ENCODE measurements at places on chromosomes 3 and 15. TPM values are rescaled to one million over a fixed set of nuclear protein-coding genes. Genes with fewer than 3 reads are reported as not detected.

GRIP2 gene
- 3.0 TPM for total RNA-seq

DNA sequence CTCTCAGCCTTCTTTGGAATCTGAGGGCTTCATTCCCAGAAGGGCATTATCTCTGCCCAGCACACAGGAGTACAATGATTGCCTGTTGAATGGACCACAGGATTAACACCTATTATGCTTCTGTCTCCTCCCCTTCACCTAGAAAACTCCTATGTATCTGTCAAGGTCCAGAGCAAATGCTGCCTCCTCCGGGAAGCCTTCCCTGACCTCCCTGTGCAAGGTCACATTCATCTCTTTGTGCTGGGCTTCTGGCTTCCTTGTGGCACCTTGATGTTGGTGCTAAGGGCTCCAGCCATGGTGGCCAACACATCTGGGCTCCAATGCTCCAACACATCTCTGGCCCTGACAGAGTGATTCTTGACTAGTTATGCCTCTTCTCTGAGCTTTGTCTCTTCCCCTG lies 49.9 kb upstream of the ATP2B2 start:
- no peak for DNase-seq

DNA sequence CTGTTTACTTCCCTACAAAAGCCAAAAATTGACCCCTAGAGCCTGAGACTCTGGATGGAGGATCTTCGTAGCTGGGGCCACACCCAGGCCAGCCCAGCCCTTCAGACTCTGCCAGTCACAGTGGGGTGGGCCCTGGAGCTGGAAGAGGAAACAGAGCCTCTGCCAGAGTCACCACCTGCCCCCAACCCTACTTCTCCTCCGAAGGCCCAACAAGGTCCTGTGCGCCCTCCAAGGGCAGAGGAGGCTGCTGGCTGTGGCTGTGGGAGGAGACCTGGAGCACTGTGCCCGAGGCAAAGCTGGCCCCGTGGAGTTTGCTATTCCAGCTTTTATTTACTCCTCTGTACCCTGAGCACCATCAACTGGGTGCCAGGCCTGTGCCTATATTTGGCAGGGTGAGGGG lies 19.0 kb downstream of the CISH start:
- DNase-seq: no peak

GRCh38 chr15:95772982-95773381 lies 557.5 kb upstream of the NR2F2 start:
- no peak for DNase-seq

- DNase-seq: peak; percentile 89
Measured at GRCh38 chr3:64484289-64484992, 203.4 kb downstream of the ADAMTS9 start.

- DNase-seq: no peak
Measured at GRCh38 chr15:59237924-59238331, 31.3 kb downstream of the LDHAL6B start.

- DNase-seq: no peak
Measured at GRCh38 chr3:146280864-146281263, 30.0 kb upstream of the PLSCR4 start.

- no peak for DNase-seq
Measured at GRCh38 chr3:64888840-64889392, 201.1 kb upstream of the ADAMTS9 start.
